ENCODE measurements at places on chromosomes 11 and 22. TPM values are rescaled to one million over a fixed set of nuclear protein-coding genes. Genes with fewer than 3 reads are reported as not detected.

DNA sequence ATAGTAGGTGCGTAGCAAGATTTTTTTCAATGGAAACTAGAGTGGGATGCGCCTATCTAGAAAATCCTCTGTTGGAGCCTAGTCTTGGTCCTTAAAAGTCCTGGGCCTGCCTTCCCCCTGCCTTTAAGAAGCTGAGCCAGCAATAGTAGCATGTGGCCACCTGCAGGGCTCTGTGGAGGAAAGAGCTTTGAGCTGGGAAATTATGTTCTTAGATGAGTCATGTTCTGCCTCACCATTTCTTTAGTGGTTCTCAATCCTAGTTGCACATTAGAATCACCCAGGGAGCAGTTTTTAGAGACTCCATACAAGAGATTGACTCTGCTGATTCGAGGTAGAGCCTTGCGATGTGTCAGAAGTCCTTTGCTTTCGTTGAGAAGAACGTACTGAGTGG is 133.5 kb downstream of the COMMD9 start:
- DNase-seq, result peak; percentile 19
- no peak overlapping the region for H3K27ac ChIP-seq
- H3K4me1 ChIP-seq, result peaks cover 21% of the 10 kb centered on the region
- H3K36me3 ChIP-seq, result no peaks in the 10 kb centered on the region

- DNase-seq, result no peak
- H3K27me3 ChIP-seq, result no peaks in the 10 kb centered on the region
- H3K36me3 ChIP-seq, result no peaks in the 10 kb centered on the region
Observed at GRCh38 chr11:70725278-70725677, 326.9 kb downstream of the CTTN start.

DNA sequence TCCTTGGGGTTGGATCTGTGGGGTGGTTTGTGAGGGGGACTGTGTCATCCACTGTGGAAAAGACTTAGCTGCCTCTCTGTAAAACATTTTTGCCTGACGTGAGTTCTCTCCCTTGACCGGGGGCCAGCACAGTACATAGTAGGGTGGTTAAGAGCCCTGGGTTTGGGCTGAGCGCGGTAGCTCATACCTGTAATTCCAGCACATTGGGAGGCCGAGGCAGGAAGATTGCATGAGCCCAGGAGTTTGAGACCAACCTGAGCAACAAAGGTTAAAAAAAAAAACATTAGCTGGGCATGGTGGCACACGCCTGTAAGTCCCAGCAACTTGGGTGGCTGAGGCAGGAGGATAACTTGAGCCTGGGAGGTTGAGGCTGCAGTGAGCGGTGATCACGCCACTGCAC is 74.7 kb upstream of the WNT7B start:
- no peaks in the 10 kb centered on the region for H3K27me3 ChIP-seq
- DNase-seq, result no peak
- H3K27ac ChIP-seq, result peak overlapping the region; percentile 99
- H3K36me3 ChIP-seq, result no peaks in the 10 kb centered on the region

DNA sequence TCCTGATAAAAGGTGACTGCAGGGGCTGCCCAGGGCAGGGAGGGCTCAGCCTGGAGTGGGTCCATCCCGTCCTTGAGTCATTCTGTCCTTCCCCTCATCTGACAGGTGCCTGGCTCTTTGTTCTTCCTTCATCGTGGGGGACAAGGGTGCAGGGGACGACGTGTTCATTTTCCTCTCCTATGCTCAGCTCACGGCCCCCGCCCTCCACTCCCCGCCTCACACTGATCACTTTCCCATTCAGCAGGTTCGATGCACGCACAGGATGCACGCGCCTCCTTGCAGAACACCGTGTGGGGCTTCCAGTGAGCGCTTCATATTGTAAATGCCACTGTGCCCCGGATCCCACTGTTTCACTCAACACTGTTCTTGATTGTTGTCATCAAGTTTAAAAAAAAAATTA is 32.7 kb upstream of the SHANK2 start:
- DNase-seq, result no peak
- no peak overlapping the region for H3K4me3 ChIP-seq
- peaks cover 35% of the 10 kb centered on the region for H3K27me3 ChIP-seq
- H3K36me3 ChIP-seq, result no peaks in the 10 kb centered on the region
- no peak overlapping the region for H3K27ac ChIP-seq
- H3K4me1 ChIP-seq, result peaks cover 21% of the 10 kb centered on the region

Gene TUBA8
- total RNA-seq, result 0.32 TPM
